ENCODE measurements at places on chromosomes 12 and 14.

GRCh38 chr12:99910342-99910741 is 74.4 kb downstream of the ANKS1B start:
- no peak for DNase-seq

- no peak for DNase-seq
Observed at GRCh38 chr14:63046339-63047268, 1.3 kb upstream of the KCNH5 start.

DNA sequence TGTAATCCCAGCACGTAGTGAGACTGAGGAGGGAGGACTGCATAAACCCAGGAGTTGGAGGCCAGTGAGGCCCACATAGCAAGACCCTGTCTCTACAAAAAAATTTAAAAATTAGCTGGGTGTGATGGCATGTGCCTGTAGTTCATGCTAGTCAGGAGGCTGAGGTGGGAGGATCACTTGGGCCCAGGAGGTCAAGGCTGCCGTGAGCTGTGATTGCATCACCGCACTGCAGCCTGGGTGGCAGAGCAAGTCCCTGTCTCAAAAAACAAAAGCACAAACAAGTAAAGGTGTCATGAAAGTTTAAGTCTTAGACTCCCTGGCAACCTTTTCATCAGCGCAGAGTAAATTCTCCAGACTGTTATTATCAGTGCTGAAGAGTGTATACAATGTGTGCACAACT is 10.4 kb downstream of the TMEM30B start:
- DNase-seq = no peak

DNA sequence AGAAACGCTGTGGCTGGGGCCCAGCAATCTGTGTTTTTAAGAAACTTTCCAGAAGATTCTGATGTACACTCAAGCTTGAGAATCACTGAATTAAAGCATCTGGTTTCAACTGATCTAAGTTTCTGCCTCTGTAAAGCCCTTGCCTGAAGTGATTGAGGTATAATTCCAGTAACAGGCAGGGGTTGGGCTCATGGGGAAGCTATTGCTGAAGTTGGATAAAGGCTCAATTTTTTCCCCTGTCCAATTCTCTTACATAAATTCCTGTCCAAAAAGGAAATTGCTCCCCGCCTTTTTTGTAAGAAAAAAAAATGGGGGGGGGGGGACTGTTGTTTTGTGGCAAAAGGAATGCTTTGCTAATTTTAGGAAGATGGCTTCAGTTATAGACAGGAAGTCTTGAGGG is 337.4 kb downstream of the NUAK1 start:
- no peak for DNase-seq

- no peak for DNase-seq
Observed at GRCh38 chr14:76580399-76580798, 180.9 kb upstream of the VASH1 start.

DNA sequence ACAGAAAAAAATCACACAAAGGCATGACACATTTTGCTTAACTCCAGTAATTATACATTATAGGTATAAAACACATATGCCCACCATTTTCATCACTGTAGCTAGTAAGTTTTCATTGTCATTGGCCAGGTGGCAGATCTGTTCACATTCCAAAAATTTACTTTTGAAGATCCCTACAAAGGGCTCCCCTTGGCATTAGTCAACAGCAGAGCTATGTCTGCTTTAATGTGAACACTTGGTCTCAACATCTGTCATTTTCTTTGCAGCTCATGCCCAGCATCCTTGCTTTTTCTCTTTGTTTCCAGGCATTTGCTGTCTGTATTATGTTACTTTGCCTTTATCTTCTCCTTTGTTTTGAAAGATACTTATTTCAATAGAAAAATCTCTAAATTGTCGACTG is 519.1 kb upstream of the FOXG1 start:
- DNase-seq = no peak

GRCh38 chr14:96400495-96400894 is 8.6 kb downstream of the AK7 start:
- DNase-seq = peak; percentile 42

- DNase-seq = no peak
Observed at GRCh38 chr12:70788774-70789173, 131.8 kb downstream of the PTPRR start.

All from amygdala (tissue), 56 donors.